Stimulated activated CD8-positive, alpha-beta memory T cell treated with anti-CD3 and anti-CD28 coated beads, Interleukin-15, amount 100 ng/mL, for 48 hours (primary cell): ENCODE measurements at places on chromosomes 3 and 15.

- no peak for DNase-seq
Observed at GRCh38 chr15:92887869-92888268, 12.3 kb upstream of the CHD2 start.

DNA sequence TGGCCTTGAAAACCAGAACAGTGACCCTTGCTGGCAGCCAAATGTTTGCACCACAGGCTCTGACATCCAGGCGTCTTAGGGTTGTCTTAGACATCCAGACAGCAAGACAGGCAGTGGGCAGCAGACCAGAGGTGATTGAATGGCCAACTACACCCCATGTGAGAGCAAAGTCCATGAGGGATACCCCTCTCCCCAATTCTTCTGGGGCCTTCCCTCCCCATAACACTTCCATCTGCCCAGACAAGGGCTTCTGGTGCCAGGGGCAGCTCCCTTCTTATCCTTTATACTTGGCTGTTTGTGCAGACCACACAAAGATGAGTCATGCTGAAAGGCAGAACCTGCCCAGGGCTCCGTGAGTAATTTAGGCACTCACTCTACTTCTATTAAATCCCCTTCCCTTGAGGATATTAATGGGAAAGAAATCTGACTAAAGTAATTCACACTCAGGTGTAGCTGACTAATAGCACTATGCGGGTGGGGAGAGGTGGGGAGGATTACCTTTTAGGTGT, 257.9 kb downstream of the UACA start:
- no peak for DNase-seq

DNA sequence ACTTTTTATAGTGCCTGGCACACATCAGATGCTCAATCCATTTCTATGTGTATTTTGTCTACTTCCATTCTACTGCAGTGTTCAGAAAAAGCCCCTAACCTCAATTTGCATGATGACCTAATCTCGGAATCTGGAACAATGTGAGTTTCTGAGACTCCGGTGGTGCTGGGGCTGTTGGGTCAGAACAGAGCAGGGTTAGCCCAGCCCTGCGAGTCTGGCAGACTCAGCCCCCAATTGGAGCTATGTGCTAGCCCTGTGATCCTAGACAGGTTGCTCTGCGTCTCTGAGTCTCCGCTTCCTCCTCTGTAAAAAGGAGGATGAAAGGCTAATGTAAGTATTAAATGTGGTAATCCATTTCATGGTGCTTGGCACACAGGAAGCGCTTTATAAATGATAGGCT, 95.0 kb upstream of the ICE2 start:
- no peak for DNase-seq

DNA sequence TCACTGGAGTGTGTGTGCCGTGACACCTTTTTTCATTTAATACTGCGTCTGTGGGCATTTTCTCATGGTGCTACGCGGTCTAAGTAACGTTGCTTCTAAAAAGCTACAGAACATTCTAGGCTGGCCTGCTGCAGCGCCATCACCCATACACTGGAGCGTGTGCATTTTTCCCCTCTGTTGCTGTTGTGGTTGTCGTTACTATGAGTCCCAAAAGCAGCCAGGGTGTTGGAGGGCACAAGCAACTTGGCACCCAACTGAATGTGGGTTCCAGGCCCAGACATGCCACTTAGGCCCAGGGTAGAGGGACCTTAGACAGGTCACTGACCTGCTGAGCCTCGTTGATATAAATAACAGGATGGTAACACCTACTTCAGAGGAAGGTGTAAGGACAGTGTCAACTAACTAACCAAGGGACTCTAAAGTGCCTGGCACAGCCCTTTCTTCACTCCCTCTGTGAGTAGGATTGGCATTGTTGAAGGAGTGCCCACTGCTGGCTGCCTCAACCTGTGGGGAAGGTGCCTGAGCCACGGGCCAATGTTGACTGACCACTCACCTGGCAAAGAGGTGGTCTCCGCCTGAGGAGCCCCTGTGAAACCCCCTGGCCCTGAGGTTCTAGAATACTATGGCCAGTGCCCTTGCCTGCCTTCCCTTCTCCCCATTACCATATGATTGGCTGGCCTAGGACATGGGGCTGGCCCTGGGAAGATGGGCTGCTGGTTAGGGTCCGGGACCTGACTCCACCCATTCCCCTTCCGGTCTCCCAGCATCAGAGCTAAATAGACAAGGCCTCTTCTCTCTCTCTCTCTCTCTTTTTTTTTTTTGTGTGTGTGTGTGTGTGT, 3.5 kb downstream of the CSK start:
- no peak for DNase-seq

DNA sequence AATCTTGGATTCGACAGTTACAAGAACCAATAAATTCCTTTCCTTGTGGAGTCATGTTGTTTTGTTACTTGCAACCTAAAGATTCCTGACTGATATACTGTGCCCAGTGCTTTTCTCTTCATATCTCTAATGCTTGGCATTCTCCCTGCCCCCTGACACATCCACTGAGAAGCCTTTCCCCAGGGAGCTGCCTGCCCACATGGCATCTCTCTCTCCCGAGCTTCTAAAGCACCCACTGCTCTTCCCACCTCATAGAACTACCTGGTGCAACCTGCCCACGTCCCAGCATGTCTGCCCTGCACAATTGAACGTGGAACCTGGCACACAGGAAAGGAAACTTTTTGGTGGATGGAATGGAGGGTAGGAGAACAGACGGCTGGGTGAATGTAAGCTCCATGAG, 6.8 kb downstream of the CYP8B1 start:
- DNase-seq: no peak
